ENCODE measurements at places on chromosomes 16 and 17. TPM values are rescaled to one million over a fixed set of nuclear protein-coding genes. Genes with fewer than 3 reads are reported as not detected.

Gene CTRB1
- total RNA-seq, result 2.0 TPM

Gene C16orf89
- 13.2 TPM for total RNA-seq

Gene SLFN11
- total RNA-seq, result 17.5 TPM

Gene ALOX15
- not detected for total RNA-seq

Gene PRKCB
- total RNA-seq, result 0.75 TPM

Gene HAPSTR1
- 50.2 TPM for total RNA-seq

Gene POLR2A
- 31.5 TPM for total RNA-seq

Gene IRF8
- 6.9 TPM for total RNA-seq

Gene CBX2
- 3.5 TPM for total RNA-seq

Gene CEP112
- 16.5 TPM for total RNA-seq

Gene RDM1
- not detected for total RNA-seq

Gene HSPB9
- not detected for total RNA-seq

Gene MT1E
- 192 TPM for total RNA-seq

Gene USP43
- total RNA-seq, result not detected

Gene RPTOR
- total RNA-seq, result 22.0 TPM

Gene GUCY2D
- total RNA-seq, result not detected

Gene TBC1D3C
- not detected for total RNA-seq

Gene RND2
- 0.43 TPM for total RNA-seq

Gene TSPAN10
- not detected for total RNA-seq

Gene CDH1
- total RNA-seq, result not detected

Gene AXIN2
- total RNA-seq, result 20.1 TPM

Gene FMNL1
- 12.4 TPM for total RNA-seq

Gene TP53TG3C
- total RNA-seq, result not detected

Gene EXOC7
- 80.6 TPM for total RNA-seq
